ENCODE measurements at places on chromosomes 6 and 20.

- DNase-seq = peak; percentile 15
These were observed 14.9 kb downstream of the BTN1A1 start for GRCh38 chr6:26514984-26515383.

- DNase-seq = no peak
These were observed 43.6 kb upstream of the FAM50B start for GRCh38 chr6:3805448-3806123.

GRCh38 chr6:150813993-150814359, 51.5 kb upstream of the MTHFD1L start:
- DNase-seq = peak; percentile 62

- peak; percentile 95 for DNase-seq
These were observed 114.7 kb downstream of the PSMB1 start for GRCh38 chr6:170438402-170438753.

GRCh38 chr6:14664112-14664601, 546.6 kb downstream of the CD83 start:
- no peak for DNase-seq

DNA sequence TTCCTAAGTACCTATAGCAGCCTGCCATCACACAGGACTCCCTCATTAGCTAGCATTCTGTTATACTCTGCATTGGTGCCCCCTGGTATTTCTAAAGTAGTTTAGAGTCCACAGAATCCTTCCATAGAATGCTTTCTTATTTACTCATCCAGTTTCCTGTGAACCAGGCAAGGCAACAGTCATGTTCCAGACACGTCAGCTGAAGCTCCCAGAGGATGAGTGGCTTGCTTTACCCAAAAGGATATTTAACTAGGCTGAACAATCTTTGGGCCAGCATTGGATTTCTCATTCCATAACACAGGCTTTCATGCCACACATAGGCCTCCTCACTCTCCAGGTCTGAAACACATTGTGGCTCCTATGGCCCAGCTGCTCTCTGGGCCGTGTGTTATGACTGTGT, 203.8 kb upstream of the MAP3K7 start:
- no peak for DNase-seq

- no peak for DNase-seq
These were observed 4.6 kb downstream of the SLC44A4 start for GRCh38 chr6:31874084-31874670.

DNA sequence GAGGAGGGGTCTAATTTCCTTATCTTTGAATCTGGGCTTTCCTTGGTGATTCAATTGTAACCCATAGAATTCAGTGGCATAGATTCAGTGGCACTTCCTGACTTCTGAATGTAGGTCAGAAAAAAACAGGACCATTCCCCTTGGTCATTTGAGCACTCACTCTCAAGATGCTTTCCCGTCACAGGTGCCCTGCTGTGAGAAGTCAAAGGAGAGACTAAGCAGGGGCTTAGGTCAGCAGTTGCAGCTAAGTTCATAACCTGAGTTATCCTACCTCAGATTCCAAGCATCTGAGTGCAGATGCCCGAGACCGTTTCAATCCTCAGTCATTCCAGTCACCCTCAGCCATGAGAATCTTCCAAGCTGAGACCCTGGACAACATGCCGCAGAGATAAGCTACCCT, 506.6 kb downstream of the FRK start:
- DNase-seq = no peak

GRCh38 chr20:49685161-49685601, 28.5 kb downstream of the B4GALT5 start:
- DNase-seq = no peak

GRCh38 chr6:16704401-16705045, 56.7 kb downstream of the ATXN1 start:
- peak; percentile 25 for DNase-seq

DNA sequence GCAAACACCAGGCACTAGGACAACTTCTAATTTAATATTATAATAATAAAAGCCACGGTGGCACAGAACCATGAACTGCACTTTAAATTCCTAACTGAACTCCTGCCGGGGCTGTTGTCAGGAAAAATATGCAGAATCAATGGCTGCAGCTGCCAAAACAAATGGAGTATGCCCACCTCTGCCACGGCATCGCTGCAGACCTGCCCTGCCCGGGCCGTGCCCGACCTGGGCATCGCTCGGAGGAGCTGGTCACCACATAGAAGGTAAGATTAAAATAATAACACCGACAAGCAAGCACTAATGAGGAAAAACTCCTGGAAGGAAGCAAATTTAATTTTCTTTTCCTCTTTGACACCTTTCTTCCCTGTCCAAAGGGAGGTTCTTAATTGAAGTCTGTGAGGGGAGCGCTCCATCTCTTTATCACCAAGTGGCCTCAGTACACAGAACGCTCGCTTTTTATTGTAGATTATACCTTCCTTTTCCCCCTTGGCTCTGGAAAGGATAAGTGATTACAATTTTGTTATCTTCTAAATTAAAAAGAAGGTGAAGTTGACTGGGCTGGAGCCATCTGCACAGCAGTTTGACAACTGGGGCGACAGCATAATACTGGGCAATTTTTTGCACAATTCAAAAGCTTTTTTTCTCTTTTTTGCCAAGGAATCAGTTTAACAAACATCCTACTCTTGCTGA, 351.3 kb downstream of the ZFAND3 start:
- DNase-seq = no peak

DNA sequence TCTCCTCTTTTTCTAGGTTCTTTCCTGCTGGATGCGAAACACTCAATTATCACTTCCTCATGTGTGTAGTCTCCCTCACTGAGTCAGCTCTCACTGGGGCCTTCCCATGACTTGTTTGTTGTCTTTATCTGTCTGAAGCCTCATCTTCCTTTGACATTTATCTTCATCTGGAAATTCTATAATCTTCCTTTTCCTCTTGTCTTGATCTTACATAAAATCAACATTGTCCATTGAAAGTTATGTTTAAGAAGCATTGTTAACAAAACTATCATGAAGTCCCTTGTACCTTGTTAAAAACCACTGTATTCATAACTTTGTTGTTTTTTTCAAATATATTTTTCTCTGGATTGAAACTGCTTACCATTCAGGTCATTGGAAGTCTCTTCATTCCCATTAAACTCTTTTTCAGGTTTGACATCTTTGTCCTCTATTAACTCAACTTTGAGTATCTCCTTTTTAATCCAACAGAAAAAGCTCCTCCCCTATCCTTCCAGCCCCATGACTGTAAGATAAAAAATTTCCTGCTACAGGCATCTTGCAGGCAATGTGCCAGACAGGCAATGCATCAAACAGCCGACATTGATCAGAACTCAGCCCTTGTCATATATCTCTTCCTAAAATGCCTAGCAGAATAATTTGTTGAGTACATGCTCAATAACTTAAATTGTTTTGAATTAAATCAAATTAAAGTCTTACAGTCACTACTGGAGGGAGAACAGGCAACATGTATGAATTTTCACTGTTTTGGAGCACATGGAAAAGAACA, 34.8 kb downstream of the MYLIP start:
- DNase-seq = peak; percentile 36

- no peak for DNase-seq
These were observed 76.8 kb downstream of the SAMD5 start for GRCh38 chr6:147585256-147585655.

DNA sequence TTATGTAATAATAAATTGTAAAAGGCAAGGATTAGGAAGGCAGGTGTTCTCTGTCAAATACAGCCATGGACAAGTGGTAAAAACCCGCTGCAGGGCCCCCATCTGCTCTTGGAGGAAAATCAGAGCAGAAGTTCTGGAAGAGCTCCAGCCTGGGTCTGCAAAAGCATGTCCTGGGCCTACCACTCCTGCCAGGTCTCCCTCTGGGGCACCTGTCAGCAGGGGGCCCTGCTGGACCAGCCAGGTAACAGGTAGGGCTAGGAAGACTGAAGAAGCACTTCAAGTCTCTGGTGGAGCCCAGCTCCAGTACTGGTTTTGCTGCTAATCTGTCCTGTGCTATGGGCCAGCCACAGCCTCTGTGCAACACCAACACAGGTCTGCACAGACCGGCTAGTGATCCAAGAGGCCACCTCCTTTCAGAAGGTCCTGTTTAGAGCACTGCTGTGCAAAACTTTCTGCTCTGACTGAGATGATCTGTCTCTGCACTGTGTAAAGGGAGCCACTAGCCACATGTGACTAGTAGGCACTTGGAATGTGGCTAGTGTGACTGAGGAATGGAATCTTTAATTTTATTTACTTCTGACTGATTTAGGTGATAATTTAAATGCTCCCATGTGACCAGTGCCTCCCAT, 30.2 kb downstream of the RRBP1 start:
- DNase-seq = no peak

DNA sequence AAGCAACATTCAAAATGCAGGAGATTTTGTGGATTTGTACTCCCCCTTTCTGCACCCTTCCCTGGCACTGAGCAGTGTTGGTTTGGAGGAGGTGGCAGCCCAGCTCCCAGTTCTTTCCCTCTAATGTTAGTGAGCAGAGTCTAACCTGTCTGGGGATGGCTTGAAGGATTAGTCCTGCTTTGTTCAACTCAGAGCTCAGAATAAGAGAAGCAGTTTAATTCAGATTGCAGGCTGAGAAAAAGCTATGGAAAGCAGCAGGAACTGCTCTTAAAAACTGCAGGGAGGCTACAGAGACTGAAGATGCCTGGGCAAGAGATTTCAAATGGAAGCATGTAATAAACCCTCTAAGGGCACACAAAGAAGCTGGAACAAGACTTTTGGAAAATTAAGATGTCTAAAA, 223.4 kb upstream of the GGTLC1 start:
- DNase-seq = no peak

DNA sequence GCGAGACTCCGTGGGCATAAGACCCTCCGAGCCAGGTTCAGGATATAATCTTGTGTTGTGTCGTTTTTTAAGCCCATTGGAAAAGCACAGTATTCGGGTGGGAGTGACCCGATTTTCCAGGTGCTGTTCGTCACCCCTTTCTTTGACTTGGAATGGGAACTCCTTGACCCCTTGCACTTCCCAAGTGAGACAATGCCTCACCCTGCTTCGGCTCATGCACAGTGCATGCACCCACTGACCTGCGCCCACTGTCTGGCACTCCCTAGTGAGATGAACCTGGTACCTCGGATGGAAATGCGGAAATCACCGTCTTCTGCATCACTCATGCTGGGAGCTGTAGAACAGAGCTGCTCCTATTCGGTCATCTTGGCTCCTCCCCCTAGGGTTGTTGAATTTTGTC, 307.7 kb upstream of the DEFB115 start:
- no peak for DNase-seq

- no peak for DNase-seq
These were observed 62.9 kb upstream of the MOCS1 start for GRCh38 chr6:39997101-39997635.

GRCh38 chr6:52216932-52217575, 27.2 kb downstream of the IL17F start:
- no peak for DNase-seq

DNA sequence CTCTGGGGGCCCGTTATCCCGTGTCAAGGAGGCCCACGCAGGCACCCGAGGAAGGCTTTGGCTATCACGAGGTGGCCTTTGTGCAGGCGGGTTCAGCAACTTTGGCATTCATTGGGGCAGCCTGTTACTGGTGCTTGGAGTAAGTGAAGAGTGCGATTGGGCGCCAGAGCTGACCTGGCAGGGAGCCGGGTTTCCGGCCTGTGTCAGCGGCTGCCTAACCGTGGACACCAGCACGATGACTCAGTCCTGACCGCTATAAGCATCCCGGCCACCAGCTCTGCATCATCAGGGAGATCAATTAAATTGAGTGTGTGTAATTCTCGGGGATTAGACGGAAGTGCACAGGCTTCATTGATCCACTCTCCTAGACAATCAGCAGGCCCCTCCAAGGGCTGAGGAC, 45.9 kb downstream of the CDH4 start:
- DNase-seq = no peak

- no peak for DNase-seq
These were observed 21.5 kb downstream of the NOL4L start for GRCh38 chr20:32563311-32564272.

DNA sequence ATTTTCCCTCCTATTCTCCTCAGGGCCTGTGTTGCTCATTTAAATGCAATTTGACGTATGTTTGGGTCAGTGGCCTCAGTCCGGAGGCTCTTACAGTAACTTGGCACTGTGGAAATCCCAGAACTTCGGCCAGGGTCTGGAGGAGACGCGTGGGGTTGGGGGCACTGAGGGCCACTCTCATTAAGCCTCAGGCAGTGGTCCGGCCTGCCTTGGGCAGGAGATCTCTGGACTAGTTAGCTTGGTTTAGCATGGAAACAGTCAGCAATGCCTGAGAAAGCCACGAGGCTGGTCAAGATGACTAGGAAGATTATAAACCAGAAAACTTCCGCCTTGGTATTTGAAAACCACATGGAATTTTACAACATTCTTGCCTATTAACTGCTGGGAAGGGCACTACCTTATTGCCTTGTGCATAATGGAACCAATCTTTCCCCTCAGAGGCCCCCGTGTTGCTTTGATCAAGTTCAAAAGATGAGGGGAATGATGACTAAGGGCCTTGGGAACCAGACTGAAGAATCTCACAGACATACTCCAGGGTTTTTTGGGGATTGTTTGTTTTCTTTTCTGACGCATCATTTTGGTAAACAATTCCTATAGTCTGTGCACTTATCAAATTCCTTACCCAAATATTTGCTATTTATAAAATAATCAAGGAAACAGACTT, 206.0 kb upstream of the PREP start:
- DNase-seq = peak; percentile 74

GRCh38 chr6:168206661-168207274, 112.8 kb downstream of the DACT2 start:
- no peak for DNase-seq

DNA sequence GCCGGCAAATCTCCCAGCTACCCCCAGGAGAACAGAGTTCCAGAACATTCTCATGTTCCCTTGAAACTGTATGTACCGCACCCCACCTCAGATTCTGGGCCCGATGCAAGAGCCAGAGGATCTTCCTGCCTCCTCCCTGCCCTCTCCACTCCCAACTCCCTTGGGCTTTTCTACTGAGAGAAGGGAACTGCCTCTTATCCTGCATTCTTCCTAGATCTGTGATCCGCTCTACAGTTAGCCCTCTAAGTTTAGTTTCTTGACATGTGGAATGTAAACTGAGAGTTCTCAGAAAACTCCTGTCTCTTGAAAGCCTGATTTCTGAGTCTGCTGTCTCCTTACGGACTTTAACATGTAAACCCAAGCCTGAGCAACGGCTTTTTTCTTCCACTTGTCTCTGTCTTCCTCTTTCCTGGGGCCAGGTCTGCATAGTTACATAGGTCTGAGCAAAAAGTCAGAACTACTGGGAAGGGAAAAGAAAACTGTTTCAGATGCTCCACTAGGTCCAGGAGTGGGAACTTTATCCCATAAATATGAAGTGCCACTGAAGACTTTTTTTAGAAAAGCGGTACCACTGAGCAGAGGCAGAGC, 86.5 kb upstream of the TNFAIP3 start:
- DNase-seq = no peak

DNA sequence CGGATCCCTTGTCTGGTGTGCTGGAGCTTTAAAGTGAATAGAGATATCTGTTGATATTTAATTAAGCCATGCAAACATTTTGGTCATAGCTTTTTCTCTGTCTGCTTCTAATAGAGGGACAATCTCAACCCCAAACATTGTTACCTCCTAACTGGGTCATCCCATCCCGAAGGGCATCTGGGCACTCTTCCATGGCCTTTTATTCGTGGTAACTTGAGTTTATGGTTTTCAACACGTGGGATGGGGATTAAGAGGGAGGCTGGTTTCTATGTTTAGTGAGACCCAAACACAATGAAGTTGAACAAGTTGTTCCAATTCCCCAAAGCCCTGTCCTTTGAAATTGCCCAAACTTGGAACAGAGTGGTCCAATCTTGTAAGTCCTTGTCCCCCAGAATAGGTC, 1.4 kb upstream of the ENPP5 start:
- no peak for DNase-seq
